ENCODE measurements at places on chromosomes 11 and 22. TPM values are rescaled to one million over a fixed set of nuclear protein-coding genes. Genes with fewer than 3 reads are reported as not detected.

OR52A1 gene
- total RNA-seq: not detected

EIF3L gene
- 470 TPM for total RNA-seq

OR5A1 gene
- total RNA-seq: not detected

OR6A2 gene
- total RNA-seq: not detected

SPDYC gene
- not detected for total RNA-seq

C11orf21 gene
- 44.0 TPM for total RNA-seq

MYBPC3 gene
- total RNA-seq: 3,138 TPM

NECTIN1 gene
- 15.1 TPM for total RNA-seq

FBXO3 gene
- 53.1 TPM for total RNA-seq

ARHGAP42 gene
- 10.2 TPM for total RNA-seq

ADAMTS8 gene
- total RNA-seq: 0.28 TPM

OR56A1 gene
- total RNA-seq: not detected

OR52I2 gene
- total RNA-seq: not detected

CELF1 gene
- 93.7 TPM for total RNA-seq

SLC22A8 gene
- not detected for total RNA-seq

ATP5MG gene
- total RNA-seq: 760 TPM

Measured in heart right ventricle (tissue), 16 donors.